Right ventricle myocardium superior (tissue), 1 donor: ENCODE measurements at places on chromosomes 2 and 18. TPM values are rescaled to one million over a fixed set of nuclear protein-coding genes. Genes with fewer than 3 reads are reported as not detected.

GRCh38 chr2:134436706-134437105 lies 182.8 kb downstream of the MGAT5 start:
- DNase-seq, result no peak

GRCh38 chr2:120605231-120605935 lies 130.3 kb upstream of the GLI2 start:
- DNase-seq, result no peak

DNA sequence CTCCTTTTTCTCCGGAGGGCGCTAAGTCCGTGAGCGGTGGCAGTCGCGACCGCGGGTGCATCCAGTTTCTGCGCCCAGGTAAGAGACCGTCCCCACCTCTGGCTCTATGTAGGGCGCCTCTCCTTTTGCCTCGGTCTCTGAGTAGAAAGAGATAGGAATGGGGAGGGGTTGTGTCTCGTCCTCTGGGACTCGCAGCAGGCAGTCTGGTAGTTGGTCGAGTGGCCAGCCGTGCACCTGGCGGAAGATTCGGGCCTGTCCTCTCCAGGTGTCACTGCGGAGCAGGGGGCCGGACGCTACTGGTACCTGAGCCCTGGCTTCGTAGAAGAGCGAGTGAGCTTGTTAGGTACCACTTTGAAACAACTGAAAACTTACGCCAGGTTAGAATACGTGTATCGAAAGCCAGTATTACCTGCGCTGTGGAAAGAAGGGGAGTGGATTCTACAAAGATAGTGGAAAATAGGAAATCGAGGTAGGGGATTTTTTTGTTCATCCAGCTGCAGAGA lies 403 bp downstream of the MAP2 start:
- DNase-seq, result peak; percentile 41

The LOXHD1 gene
- total RNA-seq, result 0.62 TPM

- no peak for DNase-seq
These were observed 118.1 kb upstream of the CXCR4 start for GRCh38 chr2:136236019-136236418.

- DNase-seq, result no peak
These were observed 152.2 kb downstream of the DAW1 start for GRCh38 chr2:228023619-228024018.

GRCh38 chr2:72719416-72719815 lies 106.4 kb downstream of the EXOC6B start:
- no peak for DNase-seq

The PXDN gene
- total RNA-seq, result 15.6 TPM

The RGPD3 gene
- total RNA-seq, result 0.08 TPM

- no peak for DNase-seq
These were observed 594.8 kb upstream of the ZEB2 start for GRCh38 chr2:145114726-145115125.

The COLEC12 gene
- 9.1 TPM for total RNA-seq

GRCh38 chr2:237833546-237833945 lies 25.9 kb upstream of the RAMP1 start:
- DNase-seq, result no peak

DNA sequence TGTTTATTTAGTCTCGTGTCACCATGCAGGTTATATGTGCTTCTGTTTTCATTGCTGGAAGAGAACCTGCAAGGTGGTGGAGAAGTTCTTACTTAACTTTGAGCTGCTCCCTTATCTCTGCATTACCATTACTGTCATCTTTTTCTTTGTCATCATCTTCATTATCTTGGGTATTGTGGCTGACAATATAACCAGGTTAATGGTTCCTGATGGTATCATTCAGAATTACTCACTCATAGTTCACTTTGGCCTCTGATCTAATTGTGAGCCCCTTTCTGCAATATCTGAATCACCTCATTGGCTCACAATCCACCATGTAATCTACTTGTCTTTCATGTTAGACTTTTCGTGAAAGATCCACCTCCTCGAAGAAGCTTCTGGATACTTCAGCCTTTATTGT lies 5.0 kb downstream of the CD28 start:
- DNase-seq, result no peak

The IL36RN gene
- total RNA-seq, result not detected

DNA sequence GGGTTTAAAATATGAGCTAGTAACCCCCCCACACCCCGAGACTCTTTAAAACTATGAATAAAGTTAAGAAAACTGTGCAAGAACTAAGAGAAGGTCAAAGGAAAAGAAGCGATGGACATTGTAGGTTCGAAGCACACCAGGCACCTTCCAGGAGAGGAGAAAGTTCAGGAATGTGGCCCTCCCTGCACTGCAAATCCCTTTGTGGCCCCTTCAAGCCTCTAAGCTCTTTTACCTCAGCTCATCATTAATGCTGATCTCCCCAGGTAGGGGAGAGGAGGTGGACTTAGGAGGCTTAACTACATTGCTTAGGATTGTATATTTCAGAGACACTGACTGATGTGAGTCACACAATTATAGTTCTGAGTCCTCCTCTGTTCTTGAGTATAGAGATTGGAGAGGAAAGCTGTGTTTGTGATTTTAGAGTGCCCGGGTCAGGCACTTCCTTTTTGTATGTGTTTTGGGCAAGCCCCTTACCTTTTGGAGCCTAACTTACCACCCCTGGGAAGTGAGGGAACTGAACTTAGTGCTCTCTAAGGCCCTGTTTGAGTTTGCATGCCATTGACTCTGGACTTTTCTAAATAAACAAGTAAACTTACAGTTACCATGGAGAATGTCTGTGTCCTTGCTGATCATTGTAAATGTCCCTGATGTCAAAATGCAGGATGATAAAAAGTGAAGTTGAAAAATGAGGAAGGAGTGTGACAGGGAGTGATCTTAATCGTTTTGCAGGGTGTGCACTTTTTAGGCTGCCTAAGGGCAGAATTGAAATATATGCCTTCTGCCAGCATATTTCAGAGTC lies 140.8 kb upstream of the ZEB2 start:
- DNase-seq, result no peak

DNA sequence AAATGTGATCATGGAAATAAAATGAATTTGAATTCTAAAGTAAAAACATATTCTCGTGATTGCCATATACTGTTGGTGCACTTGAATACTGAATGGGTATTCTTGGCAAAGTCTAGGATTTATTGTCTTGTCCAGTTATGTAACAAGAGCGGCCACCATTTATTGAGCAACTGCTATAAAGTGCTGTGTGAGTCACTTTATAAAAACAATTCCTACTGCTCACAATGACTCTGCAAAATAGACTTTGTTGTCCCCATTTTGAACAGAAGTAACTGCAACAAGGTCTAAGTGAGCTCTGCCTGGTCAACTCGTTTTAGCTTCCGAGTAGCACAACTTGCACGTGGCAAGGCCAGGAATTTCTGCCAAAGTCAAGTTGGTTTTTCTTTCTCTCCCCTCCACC lies 995.6 kb upstream of the FANCL start:
- no peak for DNase-seq

DNA sequence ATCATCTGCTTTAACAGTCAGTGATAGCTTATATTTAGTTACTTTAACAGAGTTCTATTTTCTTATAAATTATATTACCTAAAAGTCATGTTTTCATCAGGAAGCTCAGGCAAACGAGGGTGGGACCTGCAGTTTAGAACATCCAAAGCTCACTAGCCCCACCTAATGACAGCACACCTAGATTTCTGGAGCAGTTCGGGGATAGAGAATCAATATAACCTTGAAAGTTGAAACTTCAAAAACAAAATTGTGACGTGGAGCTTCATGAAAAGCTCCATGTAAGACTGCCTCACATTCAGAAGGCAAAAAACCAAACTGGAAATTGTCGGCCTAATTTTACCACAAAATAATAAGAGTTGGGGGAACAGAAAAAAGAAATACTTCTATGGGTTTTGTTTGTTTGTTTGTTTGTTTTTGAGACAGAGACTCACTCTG lies 185.9 kb upstream of the CCDC150 start:
- no peak for DNase-seq

The GNLY gene
- 1.7 TPM for total RNA-seq

- DNase-seq, result no peak
These were observed 302.0 kb downstream of the PRKCE start for GRCh38 chr2:45953376-45954027.

The STAT4 gene
- total RNA-seq, result 0.70 TPM

GRCh38 chr2:82730811-82731210 lies 1728.3 kb downstream of the SUCLG1 start:
- DNase-seq, result no peak

- no peak for DNase-seq
These were observed 6.4 kb upstream of the RBM44 start for GRCh38 chr2:237791977-237792727.

DNA sequence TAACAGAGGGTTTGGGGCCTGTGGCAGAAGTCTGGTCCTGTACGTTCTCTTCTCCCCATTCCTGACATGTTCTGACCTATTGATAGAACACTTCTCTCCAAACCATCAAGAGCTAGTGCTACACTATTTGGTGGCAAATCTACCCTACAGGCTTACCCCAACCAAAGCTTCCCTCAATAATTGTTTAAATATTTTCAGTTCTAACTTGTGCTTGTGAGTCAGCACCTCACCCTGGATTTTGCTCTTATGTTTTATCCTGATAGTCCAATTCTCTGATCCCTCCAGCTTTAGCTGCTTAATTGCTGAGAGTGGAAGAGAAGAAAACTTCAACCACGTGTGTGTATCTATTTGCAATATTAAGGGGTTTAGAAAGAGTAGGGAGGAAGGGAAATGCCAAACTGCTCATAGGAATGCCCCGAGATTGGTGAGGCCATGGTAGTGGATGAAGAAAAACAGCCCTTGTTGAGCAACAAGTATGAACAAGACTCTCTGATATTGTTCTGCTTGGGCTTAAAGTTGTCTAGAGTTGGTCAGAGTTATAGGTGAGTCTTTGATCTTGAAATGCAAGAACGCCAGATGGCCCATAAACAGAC lies 67.8 kb upstream of the PARD3B start:
- DNase-seq, result no peak

- no peak for DNase-seq
These were observed 45.4 kb upstream of the DLX2 start for GRCh38 chr2:172147944-172148650.

DNA sequence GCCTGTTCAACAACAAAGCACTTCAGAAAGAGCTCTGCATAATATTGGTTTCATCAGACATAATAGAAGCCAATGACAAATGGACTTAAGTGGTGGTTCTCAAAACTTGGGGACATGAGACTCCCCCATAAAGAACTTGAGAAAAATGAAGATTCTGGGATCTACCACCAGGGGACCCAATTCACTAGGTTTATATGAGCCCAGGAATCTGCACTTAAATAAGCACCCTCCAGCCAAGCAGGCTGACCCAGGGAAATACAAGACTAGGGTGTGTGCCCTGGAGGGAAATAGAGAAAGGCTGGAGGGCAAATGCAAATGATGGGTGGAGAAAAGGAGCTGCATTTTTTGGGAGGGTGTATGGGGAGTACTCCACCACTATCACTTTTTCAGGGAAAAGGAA lies 52.5 kb downstream of the SATB2 start:
- DNase-seq, result no peak

- no peak for DNase-seq
These were observed 95.4 kb upstream of the BCL2L11 start for GRCh38 chr2:111025288-111025687.

The RTP5 gene
- not detected for total RNA-seq

The SLC40A1 gene
- 48.2 TPM for total RNA-seq

The ARHGEF4 gene
- 5.1 TPM for total RNA-seq

The LYG2 gene
- not detected for total RNA-seq

The TMEM37 gene
- 2.8 TPM for total RNA-seq

DNA sequence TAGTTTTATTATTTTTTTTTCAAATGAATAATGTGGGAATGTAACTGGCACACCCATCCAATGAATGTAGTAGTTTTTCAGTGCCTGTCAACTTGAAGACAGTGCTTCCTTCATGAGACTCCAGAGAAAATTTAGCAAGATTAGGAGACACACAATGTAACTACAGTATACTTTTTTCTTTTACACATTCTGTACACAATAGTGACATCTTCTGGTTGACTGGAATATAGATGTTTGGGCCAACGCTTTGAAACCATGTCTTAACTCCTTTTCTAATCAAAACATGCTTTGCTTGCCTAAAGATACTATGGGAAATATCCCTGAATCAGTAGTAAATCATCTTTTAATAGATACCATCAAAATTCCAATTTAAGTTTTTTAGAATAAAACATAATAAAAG lies 229.5 kb upstream of the ZC3H15 start:
- DNase-seq, result no peak

- DNase-seq, result peak; percentile 18
These were observed 2.4 kb downstream of the ADRA2B start for GRCh38 chr2:96113951-96114350.

The EVA1A gene
- total RNA-seq, result 0.97 TPM
